Pancreas (tissue), 10 donors: ENCODE measurements at places on chromosomes 13 and 19.
A peak's percentile ranks its signal among the peaks of the same experiment; 100 is the strongest.

DNA sequence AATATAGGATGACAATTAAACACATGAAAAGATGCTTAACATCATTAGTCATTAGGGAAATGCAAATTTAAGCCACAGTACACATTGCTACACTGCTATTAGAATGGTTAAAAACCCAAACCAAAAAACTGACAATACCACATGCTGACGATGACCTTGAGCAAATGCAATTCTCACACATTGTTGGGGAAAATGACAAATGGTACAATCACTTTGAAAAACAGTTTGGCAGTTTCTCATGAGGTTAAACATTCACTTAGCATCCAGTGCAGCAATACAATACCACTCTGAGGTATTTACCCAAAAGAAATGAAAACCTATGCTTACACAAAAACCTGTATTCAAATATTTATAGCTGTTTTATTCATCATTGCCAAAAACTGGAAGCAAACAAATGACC, 11.3 kb downstream of the FLT3 start:
- no peak for DNase-seq

DNA sequence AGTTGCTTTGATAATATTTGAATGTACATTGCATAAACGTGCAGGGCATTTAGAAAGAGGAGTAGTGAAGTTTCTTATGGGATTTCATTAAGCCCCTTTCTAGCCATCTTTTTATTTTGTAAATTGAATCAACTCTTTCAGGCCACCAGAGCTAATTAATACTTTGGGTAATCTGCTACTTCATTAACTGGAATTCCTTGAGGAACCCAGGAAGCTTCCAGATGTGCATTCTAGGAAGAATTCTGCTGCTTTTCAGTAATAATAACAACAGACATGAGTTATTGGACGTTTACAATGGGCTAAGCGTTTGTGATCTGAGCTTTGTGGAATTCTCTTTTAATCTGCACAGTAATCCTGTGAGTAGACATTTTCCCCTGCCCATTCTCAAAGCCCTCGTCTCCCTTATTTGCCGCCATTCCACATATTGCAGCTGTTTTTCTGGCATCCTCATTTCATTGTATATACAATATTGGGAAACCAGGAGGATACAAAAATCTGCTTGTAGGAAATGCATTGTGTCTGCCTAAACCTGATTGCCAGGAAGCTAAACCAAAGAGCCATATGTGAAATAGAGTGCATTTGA, 103.9 kb downstream of the HS6ST3 start:
- DNase-seq = no peak

GRCh38 chr13:39935155-39935554, 279.7 kb downstream of the COG6 start:
- no peak for DNase-seq

- no peak for DNase-seq
These were observed 89.4 kb downstream of the HS6ST3 start for GRCh38 chr13:96179309-96179708.

DNA sequence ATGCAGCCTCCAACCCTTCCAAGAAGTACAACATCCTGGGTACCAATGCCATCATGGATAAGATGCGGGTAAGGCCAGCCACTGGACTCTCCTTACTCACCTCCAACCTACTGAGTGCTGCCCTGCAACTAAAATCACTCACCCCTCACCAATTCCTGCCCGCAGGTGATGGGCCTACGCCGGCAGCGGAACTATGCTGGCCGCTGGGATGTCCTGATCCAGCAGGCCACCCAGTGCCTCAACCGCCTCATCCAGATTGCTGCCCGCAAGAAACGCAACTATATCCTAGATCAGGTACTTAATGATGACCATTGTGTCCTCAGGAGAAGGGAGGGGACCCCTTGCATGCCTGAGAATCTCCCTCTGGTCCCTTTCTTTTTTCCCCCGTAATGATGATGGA, 15.6 kb upstream of the CCDC97 start:
- DNase-seq = no peak

- DNase-seq = no peak
These were observed 84.5 kb downstream of the DOCK9 start for GRCh38 chr13:98893371-98893770.

DNA sequence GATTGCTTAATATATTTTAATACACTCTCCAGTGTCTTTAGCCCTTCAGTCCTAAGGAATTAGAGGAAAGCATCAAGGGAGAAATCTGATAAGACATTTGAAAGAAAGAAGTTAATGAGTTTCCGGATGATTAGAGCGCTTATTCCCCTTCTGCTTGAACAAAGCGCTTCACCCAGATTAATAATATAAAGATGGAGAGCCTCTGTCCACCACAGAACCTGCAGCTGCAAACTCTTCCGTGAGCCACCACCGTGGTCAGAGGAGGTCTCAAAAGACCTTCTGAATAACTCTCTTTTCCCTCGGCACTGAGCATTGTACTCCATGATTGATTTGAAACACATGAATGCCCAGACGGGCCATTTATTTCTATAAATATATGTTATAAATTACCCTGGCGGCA, 14.2 kb upstream of the TUBGCP3 start:
- DNase-seq = no peak

- no peak for DNase-seq
These were observed 4.3 kb downstream of the N4BP2L1 start for GRCh38 chr13:32423592-32423991.

DNA sequence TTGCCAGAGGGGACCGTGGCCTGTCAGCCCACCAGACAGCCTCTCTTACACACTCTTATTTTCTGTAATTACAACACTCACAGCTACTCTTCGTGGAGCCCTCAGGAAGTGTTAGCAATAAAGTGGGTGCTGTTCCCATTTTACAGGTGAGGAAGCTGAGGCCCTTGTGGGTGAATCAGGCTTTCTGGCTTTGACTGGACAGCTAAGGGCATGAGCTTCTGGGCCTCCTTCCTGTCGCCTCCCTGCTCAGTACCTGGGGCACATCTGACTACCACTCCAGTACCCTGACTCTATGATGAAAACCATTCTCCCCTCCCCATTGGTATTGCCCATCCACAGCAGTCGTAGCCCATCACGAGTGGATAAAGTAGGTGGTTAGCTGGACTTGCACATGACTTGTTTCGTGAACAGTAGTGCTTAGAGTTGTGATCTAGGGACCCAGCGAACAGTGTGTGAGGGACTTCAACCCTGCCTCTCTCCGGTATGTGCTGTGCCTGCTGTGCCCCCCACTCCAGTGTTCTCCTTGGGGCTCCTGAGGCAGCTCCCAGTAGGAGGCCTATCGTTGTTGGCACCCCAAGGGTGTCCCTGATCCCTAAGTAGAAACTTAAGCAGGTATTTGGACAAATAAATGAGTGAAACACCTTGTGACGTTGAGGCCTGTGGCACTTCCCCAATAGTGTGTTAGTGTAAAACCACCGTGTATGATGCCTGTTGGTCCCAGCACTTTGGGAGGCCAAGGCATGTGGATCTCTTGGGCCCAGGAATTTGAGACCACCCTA, 38.6 kb downstream of the GATAD2A start:
- no peak for DNase-seq

GRCh38 chr19:49889687-49890348, 6.9 kb downstream of the IL4I1 start:
- DNase-seq = peak; percentile 87

GRCh38 chr19:47158367-47158791, 27.7 kb downstream of the SAE1 start:
- DNase-seq = no peak

- no peak for DNase-seq
These were observed 9.9 kb downstream of the PCDH8 start for GRCh38 chr13:52838433-52839107.

- no peak for DNase-seq
These were observed 155.1 kb downstream of the SUCLA2 start for GRCh38 chr13:47845981-47846380.

- no peak for DNase-seq
These were observed 11.0 kb upstream of the JUND start for GRCh38 chr19:18292462-18292809.

GRCh38 chr13:33761740-33762139, 56.2 kb upstream of the RFC3 start:
- DNase-seq = no peak

GRCh38 chr13:98976941-98977340, 923 bp downstream of the DOCK9 start:
- DNase-seq = no peak

DNA sequence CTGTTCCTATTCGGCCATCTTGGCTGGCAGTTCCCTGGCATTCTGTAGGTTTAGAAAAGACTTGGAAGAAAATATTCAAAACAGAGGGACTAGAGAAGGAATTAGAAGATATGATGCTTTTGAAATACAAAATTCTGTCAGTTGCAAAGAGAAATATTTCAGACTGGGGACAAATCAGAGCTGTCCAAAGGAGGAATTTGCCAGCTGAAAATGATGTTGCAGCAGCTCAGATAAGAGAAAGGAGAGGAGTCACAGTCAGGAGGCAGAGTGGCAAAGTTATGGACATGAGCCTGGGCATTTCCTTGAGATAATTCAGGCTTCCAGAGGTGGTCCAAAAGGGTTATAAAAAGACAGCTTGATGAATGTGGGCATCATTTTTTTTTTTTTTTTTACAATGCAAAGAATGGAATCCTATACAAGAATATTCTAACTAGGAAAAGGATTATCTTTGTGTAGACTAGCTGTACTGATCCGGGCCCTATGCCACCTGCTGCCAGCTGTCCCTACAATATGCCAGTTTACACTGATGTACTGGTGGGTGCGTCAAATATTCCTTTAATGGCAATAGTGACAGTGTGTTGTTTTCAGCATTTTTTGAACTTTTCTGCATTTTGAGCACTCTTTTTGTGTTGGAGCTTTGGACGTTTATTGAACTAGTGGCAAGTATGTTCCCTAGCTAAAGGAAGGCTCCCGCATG, 31.8 kb upstream of the CBY2 start:
- DNase-seq = no peak

DNA sequence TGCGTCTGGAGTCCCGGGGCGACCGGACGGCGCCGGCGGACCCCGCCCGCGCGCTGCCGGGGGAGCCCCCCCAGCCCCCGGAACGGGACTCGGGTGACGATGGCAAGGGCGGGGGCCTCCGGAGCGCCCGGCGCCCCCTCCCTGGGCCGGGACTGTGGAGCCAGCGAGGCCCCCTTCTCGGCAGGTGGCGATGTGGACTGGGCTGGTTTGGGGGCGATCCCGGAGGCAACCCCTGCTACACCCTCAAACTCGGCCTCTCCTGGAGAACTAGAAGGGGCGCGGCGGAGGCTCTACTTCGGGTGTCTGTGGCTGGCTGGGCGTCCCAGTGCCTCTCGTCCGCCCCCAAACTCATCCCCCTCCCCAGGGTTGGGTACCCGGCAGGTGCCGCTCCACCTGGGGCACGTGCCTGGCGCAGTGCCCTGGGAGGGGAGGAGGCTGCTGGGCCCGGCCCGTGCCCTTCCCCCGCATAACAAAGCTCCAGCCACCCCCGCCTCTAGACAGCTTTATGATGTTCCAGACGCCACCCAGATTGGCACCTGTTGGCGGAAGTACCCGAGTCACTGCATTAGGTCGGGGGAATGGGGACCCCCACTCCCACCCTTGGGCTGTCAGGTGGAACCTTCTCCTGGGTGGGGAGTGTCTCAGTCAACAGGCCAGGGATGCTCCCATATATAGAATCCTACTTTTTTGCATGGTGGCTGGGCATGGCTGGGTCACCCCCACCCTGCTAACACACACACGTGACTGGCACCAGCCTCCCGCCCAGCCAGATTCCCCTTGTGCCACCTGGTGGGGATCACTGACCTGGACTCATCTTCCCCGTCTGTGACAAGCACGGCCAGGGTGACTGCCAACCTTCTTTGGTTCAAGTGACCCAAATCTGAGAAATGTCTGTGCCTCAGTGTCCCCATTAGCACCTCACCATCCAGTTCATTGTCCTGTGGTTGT, 722 bp downstream of the PKN1 start:
- peak; percentile 46 for DNase-seq

DNA sequence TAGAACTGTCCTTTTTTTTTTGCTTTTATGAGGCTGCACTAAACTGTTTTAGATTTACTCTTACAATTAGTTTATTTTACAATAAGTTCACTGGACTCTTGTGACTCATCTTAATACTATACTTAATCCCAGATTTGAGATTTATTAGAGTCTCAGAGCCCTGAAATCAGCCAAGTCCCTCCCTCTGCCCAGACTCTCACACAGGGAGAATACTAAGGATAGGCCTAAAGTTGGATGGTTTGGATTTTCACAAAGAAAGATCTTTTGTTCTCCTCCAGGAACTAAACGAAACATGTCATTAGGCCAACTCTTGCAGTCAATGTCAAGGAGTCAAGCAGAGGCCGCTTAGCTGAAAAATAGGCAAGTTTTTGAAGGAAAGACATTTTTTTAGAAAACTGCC, 42.7 kb upstream of the MIR17HG start:
- no peak for DNase-seq

DNA sequence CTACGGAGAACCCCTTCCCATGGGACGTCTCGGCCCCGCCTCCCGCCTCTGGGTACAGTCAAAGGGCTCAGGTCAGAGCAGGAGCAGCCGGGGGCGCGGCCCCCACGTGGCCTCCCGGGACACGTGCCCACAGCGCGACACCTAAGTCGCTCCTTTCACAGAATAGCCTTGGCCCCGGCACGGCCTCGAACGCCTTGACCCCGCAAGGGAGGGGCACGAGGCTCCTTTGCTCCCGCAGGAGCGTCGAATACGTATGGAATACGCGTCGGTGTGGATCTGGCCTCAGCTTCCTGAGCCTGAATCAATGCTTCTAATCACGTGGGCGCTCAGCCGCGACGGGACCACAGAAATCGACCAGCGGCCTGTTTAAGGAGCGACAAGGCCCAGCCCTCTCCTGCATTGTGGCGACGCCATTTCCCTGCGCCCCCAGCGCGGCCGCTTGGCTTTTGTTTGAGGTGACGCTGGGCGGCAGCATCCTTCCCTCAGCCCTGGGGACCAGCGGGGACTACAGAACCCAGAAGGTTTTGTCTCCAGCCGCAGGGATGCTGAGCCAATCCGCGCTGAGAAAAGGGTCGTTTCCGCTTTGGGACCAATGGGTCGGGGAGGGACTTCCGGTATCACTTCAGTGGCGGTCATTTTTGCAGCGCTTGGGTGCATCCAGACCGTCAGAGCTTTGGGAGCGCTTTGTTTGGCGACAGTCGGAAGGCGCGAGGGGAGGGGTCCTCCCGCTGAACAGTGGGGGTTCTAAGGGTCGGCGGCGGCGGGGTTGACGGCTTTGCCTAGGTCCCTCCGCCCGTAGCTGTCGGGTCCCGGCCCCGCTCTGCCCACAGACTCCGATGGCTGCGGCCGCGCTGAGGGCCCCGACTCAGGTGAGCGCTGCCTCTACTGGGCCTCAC, at the start of gene ZIK1:
Gene ZIK1 (plus strand): TSS at position 625 of the 896 bp plus-strand sequence. CDS start 212 bp downstream, at position 837.
- DNase-seq = peak; percentile 66

GRCh38 chr13:109254274-109254673, 532.1 kb downstream of the IRS2 start:
- DNase-seq = no peak

- no peak for DNase-seq
These were observed 602.2 kb downstream of the UQCRFS1 start for GRCh38 chr19:28610731-28611130.

GRCh38 chr19:4224470-4224869, 4.9 kb upstream of the EBI3 start:
- DNase-seq = no peak

DNA sequence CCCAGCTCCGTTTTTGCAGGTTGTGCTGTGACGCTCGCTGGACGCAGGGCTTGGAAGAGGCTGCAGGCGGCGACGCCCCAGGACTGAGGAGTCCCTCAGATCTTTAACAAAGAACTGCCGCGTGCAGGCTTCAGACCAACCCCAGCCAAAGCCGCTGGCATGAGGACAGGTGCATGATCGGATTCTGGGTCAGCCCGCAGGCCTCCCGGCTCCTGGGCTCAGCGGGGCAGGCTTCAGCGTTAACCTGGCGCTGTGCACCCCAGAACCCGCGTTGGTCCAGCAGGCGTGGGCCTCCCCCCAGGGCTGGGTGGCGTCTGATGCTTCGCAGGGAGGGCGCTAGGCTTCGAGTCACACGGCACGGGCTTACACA, 920 bp upstream of the TIMM13 start:
- no peak for DNase-seq
